Stimulated activated CD4-positive, alpha-beta T cell treated with anti-CD3 and anti-CD28 coated beads, Interleukin-1b, Interleukin-23, amount 100 ng/mL, for 4 hours (primary cell): ENCODE measurements at places on chromosomes 6 and 20.

DNA sequence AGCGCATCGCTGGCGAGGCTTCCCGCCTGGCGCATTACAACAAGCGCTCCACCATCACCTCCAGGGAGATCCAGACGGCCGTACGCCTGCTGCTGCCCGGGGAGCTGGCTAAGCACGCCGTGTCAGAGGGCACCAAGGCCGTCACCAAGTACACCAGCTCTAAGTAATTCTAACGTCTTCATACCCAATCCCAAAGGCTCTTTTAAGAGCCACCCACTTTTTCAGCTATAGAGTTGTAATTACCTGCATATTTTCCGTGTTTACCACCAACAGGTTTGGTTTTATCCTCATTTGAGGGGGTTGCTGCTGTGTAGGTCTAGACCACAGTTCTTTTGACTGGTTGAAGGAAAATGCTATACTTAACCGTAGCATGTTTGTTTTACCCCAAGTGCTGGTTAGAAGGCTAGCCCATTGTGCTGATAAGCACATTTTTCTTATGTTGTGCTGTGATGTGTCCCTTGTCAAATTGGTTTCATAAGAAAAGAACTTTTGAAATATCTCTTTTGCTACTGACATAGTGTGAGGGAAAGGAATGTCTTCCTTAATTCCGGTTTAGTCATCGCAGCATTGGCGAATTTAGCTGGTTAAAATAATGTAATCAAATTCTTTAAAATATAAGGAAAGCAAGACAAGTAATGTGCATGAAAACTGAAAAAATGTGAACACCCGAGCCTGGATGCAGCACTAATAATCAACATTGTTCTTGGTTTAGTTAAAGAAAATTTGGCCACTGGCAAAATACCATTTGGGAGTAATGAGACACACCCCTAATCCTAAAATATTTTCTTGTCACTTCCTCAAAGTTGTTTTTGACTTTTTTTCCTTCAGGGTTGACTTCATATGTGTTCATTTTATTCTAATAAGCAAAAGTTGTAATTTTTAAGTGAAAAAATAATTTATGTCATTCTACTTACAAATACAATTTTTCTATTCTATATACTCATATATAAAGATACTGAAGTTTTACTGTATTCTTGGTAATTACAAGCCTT is 112.8 kb downstream of the HFE start:
- no peak for DNase-seq

GRCh38 chr6:157305670-157306653 is 17.4 kb downstream of the TMEM242 start:
- DNase-seq = no peak

DNA sequence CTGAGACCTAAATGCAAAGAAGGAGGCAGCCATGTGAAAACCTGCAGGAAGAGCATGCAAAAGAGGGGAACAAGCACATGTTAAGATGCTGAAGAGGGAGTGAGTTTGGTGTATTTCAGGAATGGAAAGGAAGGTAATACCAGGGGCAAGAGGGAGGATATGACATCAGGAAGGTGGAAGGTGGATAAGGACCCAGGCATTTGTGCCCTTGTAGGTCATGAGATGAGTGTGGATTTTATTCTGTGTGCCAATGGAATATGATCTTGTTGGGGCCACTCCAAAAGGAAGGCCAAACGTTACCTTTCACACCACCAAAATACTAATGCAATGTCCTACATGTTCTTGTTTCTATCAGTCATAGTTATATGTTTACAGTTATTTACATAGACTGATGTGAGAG is 17.2 kb upstream of the DOK5 start:
- DNase-seq = no peak

DNA sequence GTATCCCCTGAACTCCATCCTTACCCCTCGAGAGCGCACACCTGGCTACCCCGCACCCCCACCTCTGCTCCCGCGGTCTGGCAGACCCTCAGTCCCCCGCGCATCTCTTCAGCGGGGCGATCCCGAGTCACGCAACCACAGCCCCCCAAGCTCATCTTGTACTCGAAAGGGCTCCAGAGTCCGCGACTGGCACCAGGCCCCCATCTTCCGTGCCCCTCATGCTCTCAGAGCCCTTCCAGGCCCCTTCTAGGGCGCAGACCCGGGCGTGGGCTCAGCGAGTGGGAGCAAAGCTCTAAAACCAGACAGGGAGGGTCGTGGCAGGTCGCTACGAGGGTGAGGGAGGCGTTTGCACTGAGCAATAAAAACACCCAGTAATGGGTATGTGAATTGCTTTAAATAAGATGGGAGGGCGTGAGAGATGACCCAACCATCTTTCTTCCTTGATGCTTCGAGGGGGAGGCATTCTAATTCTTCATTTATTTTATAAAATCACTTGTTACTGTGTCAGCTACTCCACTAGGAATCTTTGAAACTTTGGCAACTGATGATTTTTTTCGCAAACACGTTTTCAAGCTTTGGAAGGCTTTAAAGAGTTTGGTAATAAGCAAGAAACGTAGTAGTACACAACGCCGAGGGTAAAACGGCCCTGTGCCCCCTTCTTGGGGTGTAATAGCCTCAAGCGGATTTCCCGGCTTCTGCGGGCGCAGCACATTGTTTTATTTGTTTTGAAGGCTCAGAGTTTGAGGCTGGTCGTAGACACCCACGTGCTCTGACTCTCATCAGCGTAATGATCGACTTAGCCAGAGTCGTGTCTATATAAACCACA is 42.6 kb upstream of the SUPT3H start:
- no peak for DNase-seq

DNA sequence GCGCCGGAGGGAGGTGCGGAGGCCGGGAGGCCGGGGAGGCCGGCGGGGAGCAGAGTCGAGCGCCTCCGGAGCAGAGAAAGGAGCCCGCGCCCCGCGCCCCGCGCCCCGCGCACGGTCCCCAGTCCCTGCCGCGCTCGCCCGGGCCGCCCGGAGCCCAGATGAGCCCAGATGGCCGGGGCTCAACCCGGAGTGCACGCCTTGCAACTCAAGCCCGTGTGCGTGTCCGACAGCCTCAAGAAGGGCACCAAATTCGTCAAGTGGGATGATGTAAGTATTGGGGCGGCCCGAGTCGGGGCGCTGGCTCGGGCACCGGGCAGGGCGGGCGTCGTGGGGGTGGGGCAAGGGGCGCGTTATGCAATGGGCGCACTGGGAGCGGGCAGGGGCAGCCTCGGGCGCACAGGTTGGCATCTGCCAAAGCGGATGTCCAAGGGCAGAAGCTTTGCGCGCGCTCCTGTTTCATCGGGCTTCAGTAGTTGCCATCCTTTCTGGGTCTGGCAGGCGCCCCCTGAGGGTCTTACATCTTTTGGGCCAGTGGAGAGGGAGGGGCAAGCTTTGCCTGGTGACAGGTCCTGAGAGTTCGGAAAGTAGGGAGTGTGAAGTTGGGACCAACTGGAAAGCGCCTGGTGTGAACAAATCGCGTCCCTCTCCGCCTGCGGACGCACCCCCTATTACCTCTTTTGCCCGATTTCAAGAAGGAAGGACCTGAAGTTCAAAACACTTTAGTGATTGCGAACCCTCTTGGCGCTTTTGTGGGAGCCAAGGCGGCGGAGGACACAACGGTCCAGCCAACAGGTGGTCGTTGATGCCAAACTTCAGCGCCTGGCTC is 631 bp downstream of the PLCB1 start:
- no peak for DNase-seq

- no peak for DNase-seq
Observed at GRCh38 chr20:33568868-33569801, 79.2 kb downstream of the CBFA2T2 start.

DNA sequence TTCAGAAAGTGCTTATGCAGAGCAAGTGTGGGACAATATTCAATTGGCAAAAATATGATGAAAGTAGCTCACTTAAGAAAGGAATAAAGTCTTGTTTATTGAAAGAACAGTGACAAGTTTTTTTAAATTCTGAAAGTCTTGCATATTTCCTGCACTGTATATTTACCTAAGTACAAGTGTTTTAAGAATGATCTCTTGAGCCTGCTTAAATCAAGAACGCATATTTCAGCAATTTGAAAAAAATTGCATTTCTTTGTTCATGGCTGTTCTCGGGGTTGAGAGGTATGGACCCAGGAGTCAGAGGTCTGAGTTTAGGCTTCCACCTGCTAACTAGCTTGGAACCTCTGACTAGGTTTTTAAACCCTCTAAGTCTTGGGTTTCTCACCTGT is 27.4 kb downstream of the SLC22A3 start:
- no peak for DNase-seq

GRCh38 chr6:138105880-138106664 is 1.1 kb downstream of the PERP start:
- no peak for DNase-seq

DNA sequence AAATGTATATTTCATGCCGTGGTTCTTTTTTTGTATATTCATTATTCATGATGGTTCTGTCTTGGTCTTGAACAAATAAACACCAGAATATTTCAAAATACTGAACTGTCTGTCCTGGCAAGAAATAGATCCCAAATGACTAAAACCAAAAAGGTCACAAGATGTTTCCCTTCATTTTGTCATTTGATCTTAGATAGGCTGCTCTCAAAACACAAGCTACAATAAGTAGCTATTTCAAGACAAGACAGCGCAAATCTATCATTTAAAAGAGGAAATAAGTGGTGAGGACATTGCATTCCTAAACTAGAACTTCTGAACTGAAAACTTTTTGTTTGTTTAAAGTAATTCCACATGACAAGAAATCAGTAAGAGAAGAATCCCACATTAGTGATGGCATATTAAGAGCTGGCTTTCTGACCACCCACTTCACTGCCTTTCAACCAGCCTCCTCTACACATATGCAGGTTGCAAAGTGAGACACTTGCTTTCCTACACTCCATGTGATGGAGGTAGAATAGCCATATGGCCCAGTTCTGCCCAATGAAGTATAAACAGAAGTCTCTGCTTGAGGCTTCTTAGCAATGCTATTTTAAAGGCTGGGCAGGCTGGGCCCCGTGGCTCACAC is 54.4 kb upstream of the CCDC28A start:
- DNase-seq = no peak

DNA sequence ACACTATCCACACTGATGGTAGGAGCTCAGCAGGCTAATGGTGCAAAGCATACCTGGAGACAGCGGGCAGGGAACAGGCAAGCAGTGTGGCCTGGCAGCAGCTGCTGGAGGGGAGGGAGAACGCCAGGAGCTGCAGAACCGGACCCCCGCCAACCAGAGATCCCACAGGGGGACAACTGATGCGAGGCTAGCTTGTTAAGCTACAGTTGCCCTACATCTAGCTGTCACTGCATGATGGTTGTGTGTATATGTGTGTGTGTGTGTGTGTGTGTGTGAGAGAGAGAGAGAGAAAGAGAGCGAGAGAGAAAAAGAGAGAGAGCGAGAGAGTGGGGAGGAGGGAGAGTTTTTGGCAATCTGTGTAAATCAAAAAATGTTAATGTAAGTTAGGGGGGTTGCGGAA is 69.7 kb upstream of the NHSL1 start:
- DNase-seq = no peak

- no peak for DNase-seq
Observed at GRCh38 chr20:1944345-1945091, 49.3 kb downstream of the SIRPA start.

DNA sequence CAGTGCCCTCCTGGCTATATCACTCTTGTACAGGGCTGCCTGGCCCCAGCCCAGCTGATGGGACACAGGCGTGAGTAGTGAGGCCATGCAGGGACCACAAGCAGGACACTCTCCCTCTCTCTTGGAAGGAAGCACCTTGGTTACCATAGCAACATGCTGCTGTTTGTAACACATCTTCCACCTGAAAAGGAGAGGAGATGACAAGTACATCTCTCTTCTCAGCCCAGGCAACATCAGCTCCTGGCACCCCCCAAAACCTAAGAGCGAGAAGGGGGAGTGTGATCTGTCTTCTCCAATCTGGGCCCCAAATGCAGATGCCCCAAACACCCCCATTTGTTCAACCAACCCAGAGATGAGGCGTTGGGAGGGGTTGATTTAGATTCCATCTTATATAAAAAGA is 49.9 kb downstream of the KCNB1 start:
- DNase-seq = no peak

GRCh38 chr6:148351309-148351708 is 8.7 kb downstream of the SASH1 start:
- no peak for DNase-seq

GRCh38 chr20:4883051-4883450 is 118.3 kb downstream of the SLC23A2 start:
- no peak for DNase-seq
